Fibroblast of skin of abdomen (primary cell): ENCODE measurements at places on chromosomes 5 and 9.
A peak's percentile ranks its signal among the peaks of the same experiment; 100 is the strongest.

DNA sequence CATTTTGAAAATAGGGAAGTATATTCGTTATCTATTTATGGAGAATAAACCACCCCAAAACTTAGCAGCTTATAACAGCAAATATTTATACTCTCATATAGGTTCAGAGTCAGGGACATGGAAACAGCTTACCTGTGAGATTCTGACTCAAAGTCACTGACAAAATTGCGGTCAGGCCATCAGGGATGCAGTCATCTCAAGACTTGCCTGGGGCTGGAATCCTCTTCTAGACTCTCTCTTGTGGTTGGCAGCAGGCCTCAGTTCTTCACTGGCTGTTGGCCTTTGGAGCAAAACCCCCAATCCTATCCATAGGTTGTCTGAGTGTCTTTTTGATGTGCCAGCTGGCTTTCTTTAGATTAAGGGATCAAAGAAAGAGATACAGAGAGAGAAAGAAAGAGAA, 275.6 kb downstream of the SEC61B start:
- no peak for DNase-seq

DNA sequence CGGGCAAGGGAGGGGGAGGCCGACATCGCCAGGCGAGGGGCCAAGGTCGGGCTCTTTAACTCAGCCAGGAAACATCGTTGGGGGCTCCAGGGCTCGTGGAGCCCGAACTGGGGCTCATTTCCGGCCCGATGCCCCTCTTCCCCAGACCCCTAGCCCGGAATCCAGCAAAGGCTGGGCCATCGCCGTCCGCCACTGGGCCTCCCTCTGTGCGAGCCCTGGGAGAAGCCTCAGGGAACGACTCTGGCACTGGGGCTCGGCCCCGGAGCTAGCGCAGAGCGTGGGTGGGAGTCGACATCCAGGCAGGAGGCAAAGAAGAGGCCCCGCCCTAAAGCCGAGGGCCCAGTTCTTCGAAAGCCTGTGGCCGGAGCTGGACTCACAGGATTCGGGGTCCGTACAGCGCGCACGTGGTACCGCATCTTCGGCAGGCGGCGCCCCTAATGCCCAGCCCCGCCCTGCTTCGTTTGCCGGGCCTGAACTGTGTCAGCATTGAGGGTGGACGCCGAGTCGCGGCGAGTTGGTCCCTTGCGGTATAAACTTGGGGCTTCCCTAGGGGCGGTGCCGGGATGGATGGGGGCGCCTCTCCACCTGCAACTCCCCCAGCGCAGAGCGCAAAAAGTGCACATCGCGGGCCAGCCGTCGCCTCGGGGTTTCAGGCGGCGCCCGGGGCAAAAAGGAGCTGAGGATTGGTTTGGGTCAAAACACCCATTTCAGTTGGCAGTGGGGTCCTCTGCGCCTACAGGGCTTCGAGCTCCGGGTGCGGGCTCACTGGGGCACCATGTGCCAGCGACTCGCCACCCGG, 3.6 kb upstream of the PAX5 start:
- DNase-seq = no peak

DNA sequence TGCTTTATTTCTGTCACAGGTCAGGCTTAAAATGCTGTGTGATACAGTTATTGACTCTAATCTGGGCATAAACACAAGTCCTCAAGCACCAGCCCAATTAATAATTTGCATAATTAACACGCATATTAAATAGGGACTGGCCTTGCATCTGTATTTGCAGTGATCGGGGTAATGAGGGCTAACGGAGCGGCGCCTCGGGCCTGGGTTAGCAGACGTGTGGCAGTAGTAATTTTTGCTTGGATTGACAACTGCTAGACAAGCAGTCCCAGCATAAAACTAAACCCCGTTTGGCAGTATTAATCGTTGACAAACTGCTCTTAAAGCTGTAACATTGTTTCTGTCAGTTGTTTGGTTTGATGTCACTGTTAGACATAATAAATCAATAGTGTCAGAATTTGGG, 109.2 kb downstream of the PBX3 start:
- no peak for DNase-seq

GRCh38 chr5:92637960-92638359, 943.1 kb downstream of the NR2F1-AS1 start:
- DNase-seq = no peak

DNA sequence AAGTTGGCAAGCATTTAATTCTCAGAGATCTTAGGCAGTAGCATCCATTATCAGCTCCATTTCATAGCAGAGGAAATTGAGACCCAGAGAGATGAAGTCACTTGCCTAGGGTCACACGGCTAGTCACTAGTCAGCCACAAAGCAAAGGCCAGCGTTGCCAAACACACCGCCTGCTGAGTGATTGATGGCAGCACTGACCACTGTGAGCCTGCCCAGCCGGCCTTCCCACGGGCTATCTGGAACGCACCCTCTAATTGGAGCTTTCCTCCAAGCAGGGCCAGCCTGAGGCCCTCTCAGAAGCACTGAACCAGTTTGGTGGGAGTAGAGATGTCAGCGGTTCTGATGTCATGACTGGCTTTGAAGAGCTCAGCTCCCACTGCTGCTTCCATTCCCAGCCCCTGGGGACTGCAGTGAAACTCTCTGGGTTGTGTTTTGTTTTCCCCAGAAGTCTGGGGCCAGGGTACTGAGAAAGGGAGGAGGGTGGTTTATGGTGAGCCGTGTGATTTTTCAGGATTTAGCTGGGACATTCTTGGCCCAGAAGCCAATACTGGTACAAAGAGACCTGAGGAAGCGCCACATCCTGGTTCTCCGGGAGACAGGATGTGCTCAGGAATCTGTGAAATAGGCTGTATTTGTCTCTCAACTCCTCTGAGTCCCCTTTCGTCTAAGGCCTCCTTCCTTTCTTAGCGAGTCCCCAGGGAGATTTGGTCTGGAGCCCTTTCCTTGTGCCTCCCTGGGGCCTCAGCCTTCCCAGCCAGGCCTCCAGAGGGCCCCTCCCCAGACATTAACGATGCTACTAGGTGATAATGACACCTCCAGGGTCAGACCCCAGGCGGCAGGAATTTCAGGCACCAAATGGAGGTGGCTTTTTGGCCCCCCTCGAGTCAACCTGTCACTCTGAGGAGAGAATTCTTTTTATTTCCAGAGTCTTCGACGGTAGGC, 44.5 kb downstream of the SPRY4 start:
- no peak for DNase-seq

DNA sequence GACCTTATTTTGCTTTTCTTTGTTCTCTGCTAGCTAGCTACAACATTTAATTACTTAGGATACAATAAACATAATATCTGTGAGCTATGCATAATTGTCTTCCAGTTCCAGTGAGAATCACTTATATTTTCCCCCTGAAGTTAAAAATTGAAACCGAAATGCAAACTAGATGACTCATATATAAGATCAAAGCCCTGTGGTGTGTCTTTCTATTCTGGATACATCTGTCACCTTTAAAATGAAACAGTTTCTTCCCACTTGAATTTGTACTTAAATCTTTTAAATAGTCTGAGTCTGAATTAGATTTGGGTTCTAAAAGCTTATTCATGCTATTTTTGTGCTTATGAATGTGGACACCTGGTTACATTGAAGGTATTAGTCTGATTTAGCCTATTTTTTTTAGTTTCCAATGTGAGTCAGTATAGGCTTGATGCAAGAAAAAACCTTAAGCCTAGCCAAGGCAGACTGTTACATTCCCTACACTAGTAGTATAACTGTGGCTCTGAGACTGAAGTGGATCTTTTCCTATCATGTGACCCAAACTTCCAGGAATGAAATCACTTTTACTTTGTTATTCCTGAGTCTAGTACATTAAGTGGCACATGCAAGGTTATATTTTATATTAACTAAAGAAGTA, 703.5 kb upstream of the RGMB start:
- peak; percentile 31 for DNase-seq
